ENCODE measurements at places on chromosomes 12 and 14.
A peak's percentile ranks its signal among the peaks of the same experiment; 100 is the strongest.

- no peak for DNase-seq
Measured at GRCh38 chr12:86496595-86496994, 240.4 kb upstream of the MGAT4C start.

- DNase-seq = no peak
Measured at GRCh38 chr12:71686658-71687025, 760 bp downstream of the TMEM19 start.

GRCh38 chr14:77151245-77151644 lies 9.7 kb upstream of the ZDHHC22 start:
- DNase-seq = no peak

DNA sequence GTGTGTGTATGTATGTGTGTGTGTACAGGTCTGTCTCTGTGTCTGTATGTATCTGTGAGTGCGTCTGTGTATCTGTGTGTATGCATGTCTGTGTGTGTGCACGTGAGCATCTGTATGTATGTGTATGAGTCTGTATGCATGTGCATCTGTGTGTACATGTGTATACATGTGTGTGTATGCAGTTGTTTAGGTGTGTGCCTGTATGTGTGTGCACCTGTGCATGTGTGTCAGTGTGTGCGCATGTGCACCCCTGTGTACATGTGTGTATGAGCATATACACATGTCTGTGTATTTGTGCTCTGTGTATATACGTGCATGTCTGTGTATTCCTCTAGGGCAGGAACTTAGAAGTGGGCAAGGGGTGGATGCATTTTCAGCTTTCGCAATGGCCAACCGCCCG lies 116.0 kb downstream of the TMEM132C start:
- no peak for DNase-seq

- no peak for DNase-seq
Measured at GRCh38 chr12:120758798-120759590, 33.4 kb downstream of the ACADS start.

GRCh38 chr12:47975816-47976215 lies 12.4 kb downstream of the TMEM106C start:
- no peak for DNase-seq

GRCh38 chr14:43132441-43132840 lies 1374.6 kb downstream of the FSCB start:
- DNase-seq = no peak

DNA sequence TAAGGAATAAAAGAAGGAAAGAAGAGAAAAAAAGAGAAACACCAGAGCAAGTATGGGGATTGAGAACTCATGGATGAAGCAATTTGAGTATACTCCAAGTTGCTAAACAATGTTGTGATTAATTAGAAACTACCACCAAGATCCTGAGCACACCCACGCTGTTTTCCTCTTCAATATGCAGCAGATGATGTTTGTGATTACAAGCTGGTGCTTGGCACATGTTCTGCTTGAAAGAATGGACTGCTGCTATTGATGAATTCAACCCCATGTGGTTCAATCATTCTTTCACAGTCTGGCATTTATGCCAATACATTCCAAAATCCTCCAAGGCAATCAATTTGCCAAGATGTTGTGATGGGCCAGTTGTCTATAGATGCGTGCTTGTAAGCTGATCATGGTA lies 146.8 kb downstream of the SLC2A13 start:
- DNase-seq = no peak

GRCh38 chr14:86613786-86614185 lies 1083.8 kb downstream of the FLRT2 start:
- no peak for DNase-seq

- no peak for DNase-seq
Measured at GRCh38 chr12:119399301-119399700, 64.8 kb downstream of the CCDC60 start.

DNA sequence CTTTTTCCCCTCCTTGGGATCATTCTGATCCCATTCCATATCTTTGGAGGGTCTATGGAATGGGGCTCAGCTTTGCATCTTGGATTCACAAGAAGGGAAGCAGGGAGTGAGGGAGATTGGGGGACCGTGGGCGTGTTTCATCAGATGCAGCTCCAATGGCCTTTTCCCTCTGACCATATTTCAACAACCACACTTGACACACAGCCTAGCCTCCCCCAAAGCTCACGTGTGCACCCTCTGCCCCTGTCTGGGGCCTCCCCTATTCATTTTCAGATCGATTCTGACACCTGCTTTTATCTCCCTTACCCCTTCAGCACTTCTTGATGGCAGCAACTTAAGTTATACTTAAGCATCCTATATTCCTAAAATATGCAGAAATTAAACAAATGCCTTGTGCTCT lies 126.6 kb downstream of the CHST11 start:
- DNase-seq = no peak

DNA sequence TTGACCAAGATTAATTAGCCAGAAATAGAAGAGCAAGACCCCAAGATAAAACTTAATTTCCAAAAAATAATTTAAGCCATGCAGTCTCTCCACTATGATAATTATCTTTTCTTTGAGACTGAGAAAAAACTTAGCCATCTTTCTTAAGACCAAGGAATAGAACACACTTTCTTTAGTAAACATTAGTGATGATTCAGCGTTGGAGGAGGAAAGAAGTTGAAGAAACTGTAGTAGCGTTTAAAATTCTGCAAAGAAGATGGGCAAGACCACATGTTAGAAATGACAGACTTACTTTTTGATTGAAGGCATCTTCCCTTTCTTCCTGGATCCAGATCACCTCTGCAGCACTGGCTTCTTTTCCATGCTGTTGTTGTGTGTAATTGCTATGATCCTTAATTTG lies 124.8 kb upstream of the RASSF8 start:
- no peak for DNase-seq

DNA sequence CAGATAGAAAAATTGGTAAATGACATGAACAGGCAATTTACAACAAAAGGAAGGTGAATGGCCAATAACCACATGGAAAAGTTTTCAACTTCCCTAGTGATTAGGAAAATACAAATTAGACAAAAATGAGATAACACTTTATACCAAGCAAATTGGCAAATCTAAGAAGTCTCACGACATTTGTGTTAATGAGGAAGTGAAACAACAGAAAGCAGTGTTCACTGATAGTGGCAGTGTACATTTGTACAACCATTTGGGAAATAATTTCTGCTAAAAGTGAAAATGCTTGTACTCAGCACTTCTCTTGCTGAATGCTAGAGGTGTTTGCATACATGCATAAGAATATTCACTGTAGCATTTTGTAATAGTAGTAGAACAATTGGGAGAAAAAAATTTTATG lies 126.6 kb downstream of the LLPH start:
- no peak for DNase-seq

GRCh38 chr14:106792543-106792942 lies 1266.2 kb downstream of the TMEM121 start:
- no peak for DNase-seq

DNA sequence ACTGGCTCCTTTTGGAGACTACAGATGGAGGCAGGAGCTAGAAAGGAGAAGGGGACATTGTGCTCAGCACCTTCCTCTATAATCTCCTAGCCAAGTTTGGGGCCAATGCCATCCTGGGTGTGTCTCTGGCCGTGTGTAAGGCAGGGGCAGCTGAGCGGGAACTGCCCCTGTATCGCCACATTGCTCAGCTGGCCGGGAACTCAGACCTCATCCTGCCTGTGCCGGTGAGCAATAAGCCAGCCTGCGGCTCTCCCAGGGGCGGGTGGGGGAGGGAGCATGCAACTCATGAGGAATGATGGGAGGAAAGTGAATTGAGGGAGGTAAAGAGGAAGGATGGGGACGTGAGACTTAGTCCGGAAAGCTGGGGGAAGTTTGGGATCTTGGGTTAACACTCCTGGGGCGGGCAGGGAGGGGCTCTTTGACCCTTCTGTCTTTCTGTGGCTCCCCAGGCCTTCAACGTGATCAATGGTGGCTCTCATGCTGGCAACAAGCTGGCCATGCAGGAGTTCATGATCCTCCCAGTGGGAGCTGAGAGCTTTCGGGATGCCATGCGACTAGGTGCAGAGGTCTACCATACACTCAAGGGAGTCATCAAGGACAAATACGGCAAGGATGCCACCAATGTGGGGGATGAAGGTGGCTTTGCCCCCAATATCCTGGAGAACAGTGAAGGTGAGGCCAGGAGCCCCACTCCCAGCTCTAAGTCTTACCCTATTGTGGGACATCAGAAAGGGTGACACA lies 3.3 kb downstream of the ENO2 start:
- peak; percentile 42 for DNase-seq

DNA sequence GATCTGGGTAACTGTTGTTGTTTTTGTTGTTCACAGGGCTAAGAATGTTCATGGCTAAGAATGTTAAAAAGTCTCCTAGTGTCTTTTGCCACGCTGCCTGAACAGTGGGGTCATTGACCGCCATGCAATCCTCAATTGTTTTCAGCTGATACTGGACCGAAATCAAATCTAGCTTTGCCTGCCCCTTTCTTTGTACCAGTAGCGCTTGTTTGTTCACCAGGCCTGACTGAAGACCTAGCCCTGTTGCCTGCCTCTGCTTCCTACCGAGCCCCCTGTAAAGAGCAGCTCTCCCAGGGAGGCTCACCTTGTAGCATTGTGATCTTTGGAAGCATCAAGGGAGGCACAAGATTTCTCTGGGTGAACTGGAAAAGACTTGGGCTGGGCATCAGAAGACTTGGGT lies 6.7 kb downstream of the PSEN1 start:
- DNase-seq = no peak

GRCh38 chr12:90773491-90773890 lies 181.5 kb downstream of the CCER1 start:
- DNase-seq = no peak

GRCh38 chr12:123966596-123966995 lies 6.0 kb downstream of the CCDC92 start:
- no peak for DNase-seq

- DNase-seq = no peak
Measured at GRCh38 chr12:1660304-1661187, 30.3 kb upstream of the ADIPOR2 start.

DNA sequence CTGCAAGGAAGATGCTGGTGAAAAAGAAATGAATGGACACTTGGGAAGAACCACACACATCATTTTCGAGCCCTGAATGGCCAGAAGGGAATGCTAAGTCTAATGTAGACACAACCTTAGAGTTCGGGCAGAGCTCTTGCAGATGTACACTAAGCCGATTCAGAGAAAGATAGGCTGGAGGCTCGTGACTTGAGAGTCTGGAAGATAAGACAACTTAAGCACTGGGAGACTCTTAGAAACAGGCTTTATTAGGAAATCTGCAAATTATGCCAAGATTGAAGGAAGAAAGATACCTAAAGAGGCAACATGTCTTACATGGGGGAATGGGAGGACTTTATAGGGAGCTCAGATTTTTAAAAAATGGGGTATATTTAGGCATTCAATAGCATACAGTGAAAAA lies 13.5 kb downstream of the TBPL2 start:
- no peak for DNase-seq

DNA sequence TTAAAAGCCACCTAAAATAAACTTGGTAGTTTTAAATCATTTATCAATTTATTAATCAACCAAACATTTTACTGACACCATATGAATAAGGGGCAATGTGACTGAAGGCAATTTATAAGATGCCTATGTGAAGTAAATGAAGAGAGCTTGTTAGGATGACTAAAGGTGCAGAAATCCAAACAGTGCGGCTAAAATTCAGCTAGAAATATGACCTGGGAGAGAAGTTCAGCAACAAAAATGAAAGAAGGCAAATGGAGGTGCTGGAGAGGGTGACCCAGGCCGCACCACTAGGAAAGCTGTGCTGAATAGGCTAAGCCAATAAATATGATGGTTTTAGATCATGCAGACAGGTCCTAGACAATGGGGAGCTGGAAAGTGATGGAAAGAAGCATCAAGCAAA lies 403.7 kb downstream of the BTG1 start:
- no peak for DNase-seq

DNA sequence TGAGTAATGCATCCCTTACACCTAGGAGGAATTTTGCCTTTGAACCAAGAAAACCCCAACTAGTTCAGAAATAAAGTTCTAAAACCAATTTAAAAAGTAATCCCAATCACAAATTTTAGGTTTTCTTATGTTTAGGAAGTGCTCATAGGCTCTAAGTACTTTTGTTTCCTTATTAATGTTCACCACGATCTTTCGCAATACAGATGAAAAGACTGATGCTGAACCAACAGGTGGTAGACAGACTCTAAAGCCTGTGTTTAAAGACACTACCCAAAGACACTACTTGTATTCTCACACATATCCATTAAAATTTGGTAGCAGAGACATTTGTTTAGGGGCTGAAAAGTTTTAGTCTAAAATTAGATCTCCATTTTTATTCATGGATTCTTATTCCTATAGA lies 10.6 kb upstream of the PHLDA1 start:
- DNase-seq = no peak

DNA sequence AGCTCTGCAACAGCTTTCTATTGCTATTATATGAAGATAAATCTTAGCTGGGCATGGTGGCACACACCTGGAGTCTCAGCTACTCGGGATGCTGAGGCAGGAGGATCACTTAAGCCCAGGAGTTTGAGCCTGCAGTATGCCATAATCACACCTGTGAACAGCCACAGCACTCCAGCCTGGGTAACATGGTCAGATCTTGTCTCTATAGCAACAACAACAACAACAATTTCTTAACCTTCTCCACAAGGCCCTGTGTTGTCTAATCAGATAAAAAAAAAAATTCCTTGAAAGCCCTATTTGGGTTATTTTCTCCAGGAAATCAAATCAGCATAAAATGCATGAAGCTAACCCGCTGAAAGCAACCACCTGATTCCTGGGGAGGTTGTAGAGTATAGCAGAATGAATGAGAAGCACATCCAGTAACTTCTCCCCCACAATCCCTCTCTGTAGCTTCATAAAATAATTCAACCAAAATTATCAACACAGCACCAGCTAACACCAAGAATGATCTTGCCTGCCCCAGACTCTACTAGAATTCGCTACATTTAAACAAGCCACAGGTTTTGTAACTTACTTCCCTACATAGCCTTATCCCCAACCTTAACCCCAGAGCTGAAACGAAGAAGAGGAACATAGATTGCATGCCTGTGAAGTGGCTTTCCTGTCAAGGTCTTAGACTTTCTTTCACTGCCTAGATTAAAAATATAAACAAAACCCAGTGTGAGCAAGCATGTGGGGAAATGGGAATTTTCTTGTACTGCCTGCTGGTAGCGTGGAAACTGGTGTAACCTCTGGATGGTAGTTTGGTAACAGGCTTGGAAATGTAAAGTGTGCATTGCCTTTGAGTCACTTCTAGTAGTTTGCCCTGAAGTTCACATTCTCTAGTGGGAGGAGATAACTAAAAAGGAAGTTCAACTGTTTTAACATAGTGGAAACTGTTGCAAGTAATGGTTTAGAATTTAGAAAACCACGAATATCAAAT lies 6.0 kb upstream of the STK38L start:
- DNase-seq = no peak

DNA sequence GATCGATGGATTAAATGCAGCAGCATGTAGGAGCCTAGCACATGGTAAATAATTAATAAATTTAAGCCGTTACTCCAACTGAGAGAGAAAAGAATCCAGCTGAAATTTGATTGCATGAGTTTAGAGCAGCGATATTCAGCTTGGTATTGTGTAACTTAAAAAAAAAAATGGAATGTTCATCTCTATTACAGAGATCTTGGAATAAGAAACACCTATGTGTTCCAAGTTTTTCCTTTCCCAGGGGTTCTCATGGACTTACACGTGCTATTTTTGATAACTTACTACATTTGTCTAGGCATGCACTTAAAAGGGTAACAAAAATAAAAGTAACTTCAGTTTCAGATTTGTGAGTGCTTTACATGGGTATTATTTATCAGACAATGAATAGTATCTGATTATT lies 122.8 kb downstream of the RASSF9 start:
- DNase-seq = no peak

Data from chondrocyte (in vitro differentiated cells).